ENCODE measurements at places on chromosomes 4 and X.

DNA sequence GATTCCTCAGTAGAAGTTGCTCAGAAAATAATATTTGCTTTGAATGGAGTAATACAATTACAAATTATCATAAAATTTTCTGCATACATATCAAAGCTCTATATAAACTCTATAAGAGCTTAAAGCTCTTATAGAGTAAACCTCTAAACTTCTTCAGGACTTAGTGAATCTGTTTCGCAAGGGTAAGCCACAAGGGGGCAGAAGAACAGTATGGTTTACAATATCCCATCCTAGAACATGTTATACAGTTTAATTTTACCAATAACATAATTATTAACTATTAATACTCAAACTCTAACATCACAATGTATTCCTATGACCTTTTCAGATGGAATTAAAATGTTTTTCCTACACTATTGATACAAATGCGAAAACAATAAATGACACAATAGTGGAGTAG lies 33.8 kb upstream of the SPANXN1 start:
- DNase-seq = no peak

- DNase-seq = no peak
Observed at GRCh38 chrX:147680251-147680650, 231.5 kb upstream of the FMR1 start.

GRCh38 chrX:130245441-130245840 lies 23.3 kb downstream of the ZNF280C start:
- peak; percentile 57 for DNase-seq

DNA sequence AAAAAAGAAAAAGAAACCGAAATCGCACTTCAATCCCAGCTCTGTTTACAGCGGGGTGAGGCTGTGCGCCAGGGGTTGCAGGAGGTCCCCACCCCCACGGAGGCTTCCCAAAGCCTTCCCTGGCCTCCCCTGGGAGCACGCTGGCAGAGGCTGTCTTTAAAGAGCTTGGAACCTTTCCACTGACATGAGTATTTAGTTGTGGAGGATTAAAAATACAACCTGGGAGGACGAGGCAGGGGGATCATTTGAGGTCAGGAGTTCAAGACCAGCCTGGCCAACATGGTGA lies 69.1 kb downstream of the PPP2R2C start:
- DNase-seq = no peak

DNA sequence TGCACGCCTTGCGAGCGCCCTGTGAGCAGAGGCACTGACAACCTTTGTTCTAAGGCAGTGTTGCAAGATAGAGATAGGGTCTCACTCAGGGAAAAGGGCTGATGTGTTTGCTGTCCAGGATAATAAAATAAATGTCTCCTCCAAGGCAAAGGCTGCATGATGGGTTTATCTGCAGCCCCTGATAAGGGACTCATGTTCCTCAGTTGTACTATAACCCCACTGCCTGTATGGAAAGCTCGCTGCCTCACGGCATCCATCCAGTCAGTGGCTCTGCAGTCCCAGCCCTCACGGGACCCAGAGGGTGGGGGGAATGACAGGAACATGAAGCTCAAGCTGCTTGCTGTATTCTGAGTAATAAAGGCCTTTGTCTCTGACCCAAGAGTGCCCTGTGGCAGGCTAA lies 22.6 kb downstream of the BCLAF3 start:
- DNase-seq = no peak

GRCh38 chrX:112470551-112470950 lies 209.2 kb downstream of the LHFPL1 start:
- DNase-seq = no peak

DNA sequence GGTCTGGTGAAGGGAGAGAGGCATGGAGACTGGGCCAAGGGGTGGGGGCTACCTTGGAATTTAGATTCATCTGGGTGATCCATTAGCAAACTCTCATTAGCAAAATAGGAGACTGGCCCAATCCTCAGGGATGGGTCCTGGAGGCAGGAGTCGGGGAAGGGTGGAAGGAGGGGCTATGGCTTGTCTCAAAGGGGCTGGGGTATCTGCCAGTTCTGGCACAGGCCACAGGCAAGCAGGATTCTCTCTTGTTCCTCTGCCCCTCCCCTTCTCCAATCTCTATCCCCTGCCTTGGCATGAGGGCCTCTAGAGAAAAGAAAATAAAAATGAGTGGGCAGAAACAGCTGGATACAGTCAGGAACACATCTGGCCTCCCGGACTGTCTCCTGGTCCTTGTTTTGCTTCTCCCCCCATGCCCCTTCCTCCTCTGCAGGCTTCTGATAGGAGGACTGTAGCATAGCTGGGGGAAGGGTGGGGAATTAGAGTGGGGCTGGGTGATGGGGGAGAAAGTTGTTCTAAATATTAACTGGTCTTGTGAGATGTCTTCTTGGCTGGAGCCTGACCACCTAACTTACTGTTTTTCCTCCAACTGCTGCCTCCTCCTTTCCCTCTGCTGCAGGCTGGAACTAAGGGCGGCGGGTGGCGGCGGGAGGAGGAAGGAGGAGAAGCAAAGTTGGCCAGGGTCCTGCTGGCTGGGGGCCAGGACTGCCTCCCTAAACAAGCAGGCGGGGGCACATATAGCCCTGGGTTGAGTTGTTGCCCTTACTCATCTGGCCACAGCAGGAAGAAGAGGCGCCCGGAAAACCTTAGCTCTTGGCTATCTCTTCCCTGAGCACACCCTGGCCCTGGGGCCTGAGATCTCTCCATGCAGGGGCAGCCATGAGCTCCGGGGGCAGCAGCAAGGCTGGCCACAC lies 53.3 kb upstream of the LAS1L start:
- DNase-seq = peak; percentile 63

DNA sequence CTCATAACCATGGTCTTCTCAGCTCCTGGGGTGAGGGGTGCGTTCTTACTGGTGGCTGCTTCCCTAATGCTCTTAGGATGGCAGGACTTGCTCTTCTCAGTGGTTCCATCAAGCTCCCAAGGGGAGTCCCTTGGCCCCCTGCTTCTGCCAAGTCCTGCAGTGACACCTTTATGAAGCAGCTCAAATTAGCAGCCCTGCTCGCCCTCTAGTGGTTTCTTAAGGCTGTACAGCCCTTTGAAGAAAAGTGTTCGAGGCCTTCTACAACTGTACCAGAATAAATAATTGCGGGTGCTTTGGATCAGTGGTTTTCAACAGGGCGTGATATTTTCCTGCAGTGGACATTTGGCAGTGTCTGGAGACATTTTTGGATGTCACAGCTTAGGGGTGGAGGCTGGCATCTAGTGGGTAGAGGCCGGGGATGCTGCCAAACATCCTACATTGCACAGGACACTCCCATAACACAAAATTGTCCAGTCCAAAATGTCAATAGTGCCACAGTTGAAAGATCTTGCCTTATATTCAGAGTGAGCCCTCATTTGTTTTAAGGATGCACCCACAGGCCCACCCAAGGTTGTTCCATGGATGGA lies 204.7 kb upstream of the S100G start:
- DNase-seq = peak; percentile 27

- no peak for DNase-seq
Observed at GRCh38 chr4:7254736-7255487, 62.6 kb downstream of the SORCS2 start.

DNA sequence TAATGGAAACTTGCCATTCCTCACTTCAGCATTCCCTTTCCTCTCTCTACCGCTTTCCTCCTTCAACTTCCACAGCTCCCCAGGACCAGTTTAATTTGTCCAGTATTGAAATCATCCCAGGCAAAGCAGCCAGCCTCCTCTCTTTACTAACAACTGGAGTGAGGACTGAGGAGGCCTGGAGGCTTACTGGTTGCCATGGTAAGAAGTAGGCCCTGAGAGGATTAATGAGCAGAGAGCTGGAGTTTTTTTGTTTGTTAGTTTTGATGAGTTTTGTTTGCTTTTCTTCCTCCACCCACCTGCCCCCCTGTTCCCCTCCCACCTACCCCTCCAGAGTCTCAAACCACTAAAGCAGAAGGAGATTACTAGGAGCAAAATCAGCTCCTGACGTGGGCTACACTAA lies 29.5 kb upstream of the PLP1 start:
- no peak for DNase-seq

DNA sequence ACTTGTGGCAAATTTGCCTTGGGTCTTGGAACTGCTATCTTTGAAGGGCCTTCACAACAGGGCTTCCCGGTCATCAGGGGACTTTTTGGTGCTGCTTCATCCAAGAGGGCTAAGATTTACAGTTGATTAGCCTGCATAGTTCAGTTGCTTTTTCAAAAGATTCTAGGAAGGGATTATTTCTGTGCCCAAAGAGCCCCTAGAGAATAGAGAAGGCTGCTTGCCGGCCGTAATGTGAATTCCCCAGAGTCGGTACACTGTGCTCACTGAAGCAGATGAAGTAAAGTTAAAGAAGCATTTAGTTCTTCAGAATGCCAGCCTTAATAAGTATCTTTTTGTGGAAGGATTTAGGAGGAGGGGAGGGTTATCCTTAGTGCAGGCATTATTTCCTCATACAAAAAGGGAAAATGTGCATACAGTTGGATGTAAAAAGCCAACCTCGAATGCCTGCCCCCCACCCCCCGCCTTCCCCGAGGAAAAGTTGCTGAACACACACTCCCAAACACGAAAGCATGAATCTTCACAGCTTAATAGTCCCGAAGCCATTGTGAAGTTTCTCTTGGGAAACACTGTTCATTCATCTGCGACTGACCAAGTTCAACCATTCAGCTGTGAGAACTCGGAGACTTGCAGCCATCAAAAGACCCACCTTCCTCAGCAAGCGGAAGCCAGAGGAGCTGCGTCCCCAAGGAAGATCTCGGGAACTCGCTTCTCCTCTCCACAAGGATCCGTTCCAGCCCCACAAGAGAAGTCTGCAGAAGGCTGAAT lies 47.6 kb downstream of the ANOS1 start:
- no peak for DNase-seq

DNA sequence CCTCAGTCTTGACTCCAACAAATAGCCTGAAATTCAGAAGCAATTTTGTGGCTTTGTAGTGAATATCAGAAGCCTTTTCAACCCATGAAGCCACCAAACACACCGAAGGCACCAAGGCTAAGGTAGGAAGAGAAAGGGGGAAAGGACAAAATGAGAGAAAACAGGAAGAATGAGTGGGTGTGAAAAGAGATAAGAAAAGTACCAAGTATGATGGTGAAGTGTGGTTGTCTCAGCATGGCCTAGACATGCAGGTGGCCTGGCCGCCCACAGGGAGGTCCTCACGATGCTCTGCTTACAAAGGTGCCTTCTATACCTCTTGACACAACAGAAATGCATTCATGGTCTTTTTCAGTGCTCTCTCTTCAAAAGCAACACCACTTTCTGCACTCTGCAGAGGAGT lies 34.9 kb downstream of the ACSL1 start:
- no peak for DNase-seq

DNA sequence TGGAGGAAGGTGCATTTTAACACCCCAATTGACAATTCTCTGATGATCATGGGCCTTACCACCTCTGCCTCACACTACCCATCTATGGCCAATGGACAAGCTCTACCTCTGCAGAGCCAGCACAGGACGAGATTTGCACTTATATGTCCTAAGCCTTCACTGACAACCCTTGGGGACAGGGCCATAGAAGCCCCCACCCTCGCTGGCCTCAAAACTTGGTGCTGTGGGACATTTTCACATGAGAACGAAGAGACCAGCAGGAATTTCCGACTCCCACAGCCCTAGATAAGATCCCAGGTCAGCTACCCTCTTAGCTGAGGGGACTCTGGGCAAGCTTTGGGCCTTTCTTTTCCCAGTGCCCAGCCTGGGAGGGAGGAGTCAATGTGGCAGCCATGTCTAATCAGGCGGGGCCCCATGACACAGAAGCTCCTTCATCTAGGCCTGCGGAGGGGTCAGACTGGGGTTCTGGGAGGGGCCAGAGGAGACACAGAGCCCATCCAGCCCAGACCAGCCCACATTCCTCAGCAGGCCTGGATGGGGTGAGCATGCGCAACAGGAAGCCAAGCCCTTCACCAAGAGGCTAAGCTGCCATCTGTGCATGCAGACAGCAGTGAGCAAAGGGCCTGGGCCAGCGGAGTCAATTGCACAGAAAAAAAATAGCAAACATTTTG lies 12.1 kb downstream of the PJA1 start:
- DNase-seq = peak; percentile 22

DNA sequence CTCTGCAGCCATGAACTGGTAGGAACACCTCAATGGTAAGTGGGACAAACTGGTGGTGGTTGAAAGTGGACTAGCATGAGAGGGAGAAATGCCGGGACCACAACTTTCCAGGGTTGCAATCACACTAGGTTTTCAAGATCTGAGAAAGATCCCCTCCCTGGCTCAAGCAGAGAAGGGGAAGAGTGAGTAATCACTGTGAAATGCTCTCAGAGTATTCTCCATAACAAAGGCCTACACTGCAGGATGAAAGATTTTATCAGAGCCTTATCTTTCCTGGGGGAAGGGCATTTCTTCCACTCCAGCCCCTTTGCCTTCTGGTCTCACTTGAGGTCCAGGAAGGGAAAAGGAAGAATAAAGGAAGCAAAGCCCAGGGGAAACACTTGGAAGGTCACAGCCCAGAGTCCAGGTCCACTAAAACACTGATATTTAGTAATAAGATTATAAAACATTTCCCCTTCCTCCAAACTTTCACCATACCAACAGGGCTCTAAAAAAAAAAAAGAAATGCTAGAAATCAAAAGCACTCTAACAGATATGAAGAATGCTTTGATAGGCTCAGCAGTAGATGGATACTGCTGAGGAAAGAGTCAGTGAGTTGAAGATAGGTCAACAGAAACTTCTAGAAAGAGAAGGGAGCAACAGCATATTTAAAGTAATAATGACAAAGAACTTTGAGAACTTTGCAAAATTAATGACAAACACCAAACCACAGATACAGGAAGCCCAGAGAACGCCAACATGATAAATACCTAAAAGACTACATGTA lies 95.9 kb downstream of the WDFY3 start:
- DNase-seq = peak; percentile 86

- peak; percentile 58 for DNase-seq
Observed at GRCh38 chr4:41475402-41475801, 62.6 kb upstream of the LIMCH1 start.

DNA sequence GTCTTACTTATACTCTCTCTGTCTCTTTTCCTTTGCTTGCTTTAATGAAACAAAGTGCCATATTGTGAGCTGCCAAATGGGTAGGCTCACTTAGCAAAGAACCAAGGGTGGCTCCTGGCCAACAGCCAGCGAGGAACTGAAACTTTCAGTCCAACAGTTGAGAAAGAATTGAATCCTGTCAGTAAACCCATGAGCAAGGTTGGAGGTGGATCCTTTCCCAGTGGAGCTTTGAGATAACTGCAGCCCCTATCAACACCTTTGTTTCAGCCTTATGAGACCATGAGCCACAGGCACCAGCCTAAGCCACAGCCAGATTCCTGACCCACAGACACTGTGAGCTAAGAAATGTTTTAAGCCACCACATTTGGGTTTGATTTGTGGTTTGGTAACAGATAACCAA lies 362.2 kb downstream of the PDGFC start:
- DNase-seq = no peak

- peak; percentile 13 for DNase-seq
Observed at GRCh38 chrX:149871940-149872339, 9.0 kb upstream of the MAGEA8 start.

- DNase-seq = peak; percentile 39
Observed at GRCh38 chr4:145956288-145956890, 17.8 kb upstream of the ZNF827 start.

GRCh38 chr4:39542611-39543012 lies 15.4 kb upstream of the UGDH start:
- DNase-seq = no peak

- DNase-seq = peak; percentile 58
Observed at GRCh38 chr4:83644677-83645659, 109.1 kb downstream of the GPAT3 start.

Measured in EL (cell line).